ENCODE measurements at places on chromosomes 5 and 9.

DNA sequence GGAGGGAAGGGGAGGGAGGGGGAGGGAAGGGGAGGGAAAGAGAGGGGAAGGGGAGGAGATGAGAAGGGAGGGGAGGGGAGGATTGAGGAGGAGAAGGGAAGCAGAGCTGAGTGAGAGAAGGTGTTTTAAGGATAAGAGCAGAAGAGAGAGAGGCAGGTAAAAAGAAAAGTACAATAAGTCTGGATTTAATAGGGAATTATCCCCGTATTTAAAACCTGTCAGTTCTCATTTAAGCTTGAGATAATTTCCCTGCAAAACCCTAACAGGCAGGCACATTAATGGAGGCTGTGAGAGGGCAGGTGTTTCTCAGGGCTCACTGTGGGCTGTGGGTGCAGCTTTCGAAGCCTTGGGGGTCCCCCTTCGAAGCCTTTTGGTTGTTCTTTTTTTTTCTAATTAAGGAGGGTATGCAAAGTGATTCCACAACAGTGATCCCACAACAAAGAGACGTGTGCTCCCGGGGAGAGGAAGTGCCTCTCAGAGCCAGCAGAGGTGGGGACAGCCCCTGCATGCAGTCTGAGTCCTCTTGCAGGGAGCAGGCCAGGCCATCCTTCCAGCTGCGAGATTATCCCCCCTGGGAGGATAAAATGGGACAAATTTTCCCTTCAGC, 317.9 kb upstream of the IRX1 start:
- DNase-seq: no peak

DNA sequence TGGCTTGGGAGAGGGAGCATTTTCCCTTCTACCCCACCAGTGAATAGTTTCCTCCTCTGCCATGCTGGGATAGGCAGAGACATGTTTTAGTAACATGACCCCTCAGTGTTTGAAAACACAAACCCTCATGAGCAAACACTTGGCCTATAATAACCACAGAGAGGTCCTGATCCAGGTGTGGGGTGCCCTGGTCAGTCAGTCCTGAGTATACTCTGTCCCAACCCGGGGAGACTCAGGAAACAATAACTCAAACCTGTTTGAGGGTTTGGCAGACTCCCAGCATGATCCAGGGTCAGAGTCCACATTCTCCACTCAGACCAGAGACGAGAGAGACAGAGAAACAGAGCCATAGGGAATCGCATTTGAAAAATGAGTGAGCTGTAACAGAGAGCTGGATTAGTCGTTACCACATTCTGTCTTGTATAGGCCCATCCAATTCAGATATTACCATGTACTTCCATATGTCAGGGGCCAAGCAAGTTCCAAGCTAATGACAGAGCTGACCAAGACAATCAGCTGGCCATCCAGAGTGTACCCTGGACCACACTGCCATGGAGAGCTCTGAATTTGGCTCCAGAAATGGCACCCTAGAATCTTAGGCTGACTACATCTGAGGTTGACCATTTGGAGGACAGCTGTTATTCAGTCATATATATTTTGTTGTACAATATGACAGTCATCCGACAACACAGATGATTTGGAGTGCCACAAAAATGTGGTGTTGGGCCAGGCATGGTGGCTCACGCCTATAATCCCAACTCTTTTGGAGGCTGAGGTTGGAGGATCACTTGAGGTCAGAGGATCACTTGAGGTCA, 4.2 kb upstream of the CA9 start:
- DNase-seq: no peak

GRCh38 chr5:73623060-73623459, 2.9 kb upstream of the ARHGEF28 start:
- no peak for DNase-seq

DNA sequence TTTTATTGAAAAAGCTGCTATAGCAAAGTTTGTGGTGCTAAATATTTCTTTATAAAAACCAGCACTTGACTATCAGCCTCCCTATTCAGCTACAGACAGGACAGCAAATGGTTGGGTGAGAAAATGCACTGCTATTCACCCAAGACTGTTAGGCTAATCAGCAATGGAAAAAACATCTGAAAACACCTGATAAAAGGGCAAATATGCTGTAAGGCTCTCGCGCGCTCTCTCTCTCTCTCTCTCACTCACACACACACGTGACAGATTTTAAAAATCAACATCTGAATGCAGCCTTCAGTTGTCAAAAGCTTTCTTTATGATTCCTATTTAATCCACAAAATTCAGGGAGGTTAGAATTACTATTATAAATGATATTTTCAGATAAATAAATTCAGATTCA, 80.2 kb downstream of the HTR4 start:
- no peak for DNase-seq

GRCh38 chr5:11496137-11496719, 408.0 kb downstream of the CTNND2 start:
- no peak for DNase-seq

DNA sequence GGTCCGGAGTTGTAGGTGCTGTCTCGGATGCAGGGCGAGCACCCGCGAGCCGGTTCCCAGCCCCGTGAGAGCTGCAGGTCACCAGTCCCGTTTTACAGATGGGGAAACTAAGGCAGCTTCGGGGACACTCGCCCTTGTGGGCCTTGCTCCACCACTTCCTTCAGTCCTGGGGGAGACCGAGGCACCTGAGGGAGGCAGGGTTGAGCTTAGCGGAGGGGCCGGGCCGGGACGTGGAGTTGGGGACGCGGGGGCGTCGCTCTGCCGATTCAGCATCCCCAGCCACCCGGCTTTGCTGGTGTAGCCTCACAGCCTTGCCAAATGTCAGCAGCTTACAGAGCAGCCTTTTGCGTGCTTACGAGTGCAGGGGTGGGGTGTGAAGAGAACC, 530 bp downstream of the BBLN start:
- DNase-seq: peak; percentile 18

DNA sequence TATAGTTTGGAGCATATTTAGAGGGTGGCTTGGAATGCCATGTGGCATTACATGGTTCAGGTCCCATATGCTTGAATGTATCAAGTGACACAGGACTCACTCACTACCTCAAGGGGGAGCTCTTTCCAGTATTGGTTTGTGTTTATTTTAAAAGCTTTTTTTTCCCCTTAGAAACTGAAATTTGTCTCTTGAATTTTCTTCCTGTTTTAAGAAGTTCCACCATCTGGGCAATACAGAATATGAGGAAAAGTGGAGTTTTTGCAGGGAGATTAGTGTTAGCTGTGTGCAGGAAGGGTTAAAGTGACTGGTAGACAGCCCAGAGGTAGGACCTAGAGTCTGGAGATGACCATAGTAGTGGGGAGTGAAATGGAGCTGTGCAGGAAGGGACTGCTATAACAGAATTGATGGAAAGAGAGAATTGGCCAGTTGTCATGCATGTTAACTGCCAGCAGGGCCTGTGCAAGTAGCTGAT, 36.6 kb downstream of the CTNNA1 start:
- peak; percentile 4 for DNase-seq

DNA sequence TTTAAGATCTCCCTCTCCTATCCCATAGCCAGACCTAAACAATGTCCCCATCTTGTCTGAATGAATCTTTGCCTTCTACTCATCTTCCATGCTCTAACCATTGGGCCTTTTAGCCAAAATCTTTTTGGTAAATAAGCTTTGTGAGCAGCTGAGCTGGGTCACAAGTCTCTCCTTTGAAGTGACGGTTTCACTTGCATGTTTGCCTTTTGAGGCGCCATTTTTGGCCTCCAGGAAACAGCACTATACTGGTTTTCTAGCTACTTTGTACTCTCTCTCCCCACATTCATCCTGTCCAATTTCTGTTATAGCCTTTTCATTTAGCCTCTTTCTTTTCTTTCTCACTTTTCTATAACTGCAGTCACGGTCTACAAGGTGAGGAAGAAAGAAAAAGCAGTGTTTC, 195.5 kb upstream of the C9orf72 start:
- no peak for DNase-seq

DNA sequence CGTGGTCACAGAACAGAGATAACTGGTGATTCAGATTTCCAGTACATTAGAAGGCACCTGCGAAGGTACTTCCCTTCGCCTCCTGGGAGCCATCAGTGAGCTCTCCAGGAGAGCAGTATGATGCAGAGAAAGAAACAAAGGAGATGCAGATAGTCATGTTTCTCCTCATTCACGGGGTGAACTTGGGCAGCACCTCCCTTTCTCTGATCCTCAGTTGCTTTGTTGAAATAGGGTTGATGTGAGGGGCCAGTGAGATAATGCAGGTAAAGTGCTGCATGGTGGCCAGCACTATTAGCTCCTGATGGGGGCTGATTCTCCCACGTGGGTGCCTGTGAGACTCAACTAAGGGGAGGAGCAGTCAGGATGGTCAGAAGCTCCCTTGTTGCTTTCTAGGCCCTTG, 46.6 kb upstream of the ZNF169 start:
- no peak for DNase-seq

DNA sequence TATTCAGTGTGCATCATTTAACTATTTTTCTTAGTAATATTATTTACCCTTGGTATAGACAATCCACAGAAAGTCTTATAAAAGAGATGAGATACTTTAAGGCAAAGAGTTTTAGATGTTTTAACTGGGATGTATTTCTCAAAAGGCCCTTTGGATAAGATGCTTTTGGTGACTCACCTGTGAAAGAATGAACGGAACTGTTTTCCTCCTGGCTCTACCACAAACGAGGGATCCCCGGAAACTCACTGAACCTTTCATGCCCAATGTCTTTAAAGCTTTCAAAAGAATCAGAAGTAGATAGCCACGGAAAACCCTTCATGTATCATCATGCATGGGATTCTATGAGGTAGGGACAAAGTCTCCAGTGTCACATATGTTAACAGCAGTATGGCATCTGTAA, 1.6 kb downstream of the ZNF782 start:
- DNase-seq: no peak

- DNase-seq: no peak
Observed at GRCh38 chr5:53480416-53481158, at the start of gene FST. Gene FST, plus strand, starts transcription at chr5:53480629. Its CDS starts 163 bp downstream, at chr5:53480792.

DNA sequence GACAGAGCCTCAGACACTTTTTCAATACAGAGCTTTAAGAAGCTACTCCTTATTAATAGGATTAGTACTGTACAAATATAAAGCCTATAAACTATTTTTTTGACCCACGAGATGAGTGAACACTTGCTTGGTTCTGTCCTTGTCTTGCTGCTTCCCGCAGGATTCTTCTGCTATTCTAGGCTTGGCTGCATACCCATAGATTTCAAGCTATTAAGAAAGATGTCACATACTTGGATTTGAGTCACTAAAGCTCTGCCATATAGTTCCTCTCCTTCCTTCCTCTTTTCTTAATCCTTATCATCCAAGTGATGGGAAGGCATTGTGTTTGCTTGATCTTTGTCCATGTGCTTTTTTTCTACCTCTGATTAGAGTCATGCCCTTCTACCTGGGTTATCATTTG, 361.2 kb upstream of the TRPC7 start:
- no peak for DNase-seq

DNA sequence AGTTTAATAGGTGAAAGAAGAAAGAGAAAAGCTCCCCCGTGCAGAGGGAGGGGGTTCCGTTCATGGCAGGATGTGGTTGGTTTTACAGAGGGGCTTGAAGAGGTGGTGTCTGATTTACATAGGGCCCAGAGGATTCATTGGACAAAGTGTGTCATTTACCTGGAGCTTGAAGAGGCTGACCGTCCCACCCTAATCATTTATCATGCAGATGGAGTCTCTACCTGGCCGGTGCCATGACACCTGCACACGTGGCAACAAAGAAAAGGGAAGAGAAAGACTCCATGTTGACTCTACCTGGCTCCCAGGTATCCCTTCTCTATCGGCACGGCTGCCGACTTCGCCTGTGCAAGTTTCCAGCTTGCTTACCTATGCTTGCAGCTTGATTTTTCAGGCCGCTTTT, 35.3 kb upstream of the PRRC2B start:
- no peak for DNase-seq

GRCh38 chr9:133454325-133454724, 5.5 kb upstream of the CACFD1 start:
- DNase-seq: no peak
